ENCODE measurements at places on chromosomes 1 and 21. TPM values are rescaled to one million over a fixed set of nuclear protein-coding genes. Genes with fewer than 3 reads are reported as not detected.

Gene SEMA4A
- total RNA-seq, result 3.1 TPM

Gene FAM177B
- total RNA-seq, result not detected

Gene LCE3C
- not detected for total RNA-seq

Gene PITHD1
- total RNA-seq, result 59.0 TPM
